NCI-H2171 treated with DMSO at 0.1 percent for 48 hours (cell line): ENCODE measurements at places on chromosomes 1 and 21.

DNA sequence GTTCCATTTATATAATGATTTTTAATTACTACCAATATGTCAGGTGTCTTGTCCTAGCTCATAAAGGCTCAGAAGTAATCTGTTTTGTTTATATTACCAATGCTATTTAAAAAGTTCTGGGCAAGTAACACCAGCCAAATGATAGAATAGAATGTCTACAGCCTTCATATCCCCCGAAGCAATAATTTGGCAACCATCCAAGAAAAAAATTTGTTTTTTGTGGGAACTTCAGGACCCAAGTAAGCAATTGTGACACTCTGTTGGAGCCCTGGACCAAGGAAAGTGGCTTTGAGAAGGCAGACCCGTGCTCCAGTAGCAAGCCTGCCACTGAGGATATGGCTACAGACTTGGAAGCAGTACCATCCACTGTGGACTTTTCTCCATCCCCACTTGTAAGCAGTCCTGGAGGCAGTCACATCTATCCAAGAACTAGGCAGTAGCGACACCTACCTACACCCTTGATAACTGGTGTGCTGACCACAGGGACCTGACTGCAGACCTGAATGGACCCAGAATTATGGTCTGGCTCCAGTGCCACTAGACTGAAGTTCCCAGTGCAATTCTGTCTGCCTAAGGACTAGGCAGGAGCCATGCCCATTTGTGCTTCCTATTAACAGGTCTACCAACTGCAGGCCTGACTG lies 870.7 kb upstream of the ADGRL2 start:
- DNase-seq: no peak

- DNase-seq: no peak
These were observed 1.2 kb upstream of the CAMTA1 start for GRCh38 chr1:6783936-6784559.

DNA sequence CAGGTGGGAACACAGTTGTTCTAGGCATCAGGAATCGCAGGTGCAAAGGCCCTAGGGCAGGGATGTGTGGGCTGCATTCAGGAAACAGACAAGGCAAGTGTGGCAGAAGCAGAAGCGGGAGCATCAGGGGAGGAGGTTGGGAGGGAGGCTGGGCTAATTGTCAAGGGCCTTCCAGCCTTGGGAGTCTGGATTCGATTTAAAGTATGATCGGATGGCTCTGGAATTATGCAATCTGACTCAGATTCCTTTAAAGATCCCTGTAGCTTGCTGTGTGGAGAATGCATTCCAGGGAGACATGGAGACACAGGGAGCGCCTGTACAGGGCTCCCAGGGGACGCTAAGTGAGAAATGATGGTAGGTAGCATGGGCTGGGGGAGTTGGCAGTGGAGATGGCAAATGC lies 86.5 kb downstream of the LACTBL1 start:
- no peak for DNase-seq

DNA sequence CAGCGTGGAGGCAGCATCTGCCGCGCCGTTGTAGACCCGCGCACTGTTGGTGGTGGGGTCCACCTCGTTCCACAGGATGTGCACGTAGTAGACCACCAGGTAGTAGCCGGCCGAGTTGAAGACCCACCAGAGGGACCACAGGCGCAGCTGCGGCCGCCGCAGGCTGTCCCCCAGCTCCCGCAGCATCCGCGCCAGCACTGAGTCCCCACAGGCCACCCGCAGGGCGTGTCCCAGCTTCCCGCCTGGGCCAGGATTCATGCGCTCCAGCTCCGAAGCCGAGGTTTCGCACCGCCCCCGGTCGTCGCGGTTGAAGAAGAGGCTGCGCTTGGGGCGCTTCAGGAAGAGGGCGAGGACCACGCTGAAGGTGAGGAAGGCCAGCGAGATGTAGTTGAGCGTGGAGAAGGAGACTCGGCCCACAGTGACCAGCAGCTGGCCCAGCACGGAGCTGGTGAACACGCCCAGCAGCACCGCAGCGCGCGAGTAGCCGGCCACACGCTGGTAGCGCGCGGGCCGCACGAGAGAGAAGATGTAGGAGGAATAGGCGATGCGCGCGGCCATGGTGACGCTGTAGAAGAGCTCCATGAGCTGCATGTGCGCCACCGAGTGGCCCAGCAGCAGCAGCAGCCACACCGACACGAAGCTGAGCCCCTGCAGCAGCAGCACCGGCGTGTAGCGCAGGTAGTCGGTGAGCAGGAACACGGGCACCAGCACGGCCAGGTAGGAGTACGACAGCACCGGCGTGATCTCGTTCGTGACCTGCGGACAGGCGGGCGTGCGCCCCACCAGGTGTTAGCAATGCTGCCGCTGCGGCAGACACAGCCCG lies 10.6 kb downstream of the SLC19A1 start:
- no peak for DNase-seq

DNA sequence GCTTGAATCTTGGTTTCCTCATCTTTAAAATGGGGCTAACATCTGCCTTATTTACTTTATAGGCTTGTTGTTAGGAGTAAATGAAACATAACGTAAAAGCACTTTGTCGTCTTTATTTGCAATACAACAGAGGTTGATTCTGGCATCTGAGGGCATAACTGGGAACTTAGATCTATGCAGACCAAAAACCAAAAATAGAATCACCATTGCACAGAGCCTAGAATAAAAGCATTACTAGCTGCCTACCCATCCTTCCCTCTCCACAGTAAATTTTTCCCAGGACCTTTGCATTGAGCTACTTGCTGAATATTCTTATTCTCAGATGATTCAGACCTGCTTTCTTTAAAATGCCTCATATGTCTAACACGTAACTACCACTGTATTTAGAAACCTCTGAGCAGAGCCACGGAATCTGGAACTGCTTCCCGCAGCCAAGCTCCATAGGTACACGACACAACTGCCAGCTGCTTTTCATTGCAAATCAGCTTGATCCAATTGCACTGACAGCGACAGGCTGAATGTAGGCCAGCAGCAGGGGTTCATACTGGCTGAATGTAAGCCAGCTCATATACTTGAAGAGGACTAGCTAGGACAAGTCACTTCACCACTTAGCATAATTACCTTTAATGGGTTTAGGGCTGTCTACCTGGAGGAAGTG lies 33.2 kb upstream of the SERBP1 start:
- DNase-seq: peak; percentile 60

GRCh38 chr1:64320470-64320869 lies 117.0 kb downstream of the UBE2U start:
- no peak for DNase-seq

GRCh38 chr1:36864182-36864822 lies 170.0 kb downstream of the GRIK3 start:
- no peak for DNase-seq

GRCh38 chr1:13826009-13826408 lies 126.0 kb downstream of the PRDM2 start:
- DNase-seq: no peak

GRCh38 chr21:36946949-36947356 lies 19.5 kb downstream of the HLCS start:
- DNase-seq: no peak

DNA sequence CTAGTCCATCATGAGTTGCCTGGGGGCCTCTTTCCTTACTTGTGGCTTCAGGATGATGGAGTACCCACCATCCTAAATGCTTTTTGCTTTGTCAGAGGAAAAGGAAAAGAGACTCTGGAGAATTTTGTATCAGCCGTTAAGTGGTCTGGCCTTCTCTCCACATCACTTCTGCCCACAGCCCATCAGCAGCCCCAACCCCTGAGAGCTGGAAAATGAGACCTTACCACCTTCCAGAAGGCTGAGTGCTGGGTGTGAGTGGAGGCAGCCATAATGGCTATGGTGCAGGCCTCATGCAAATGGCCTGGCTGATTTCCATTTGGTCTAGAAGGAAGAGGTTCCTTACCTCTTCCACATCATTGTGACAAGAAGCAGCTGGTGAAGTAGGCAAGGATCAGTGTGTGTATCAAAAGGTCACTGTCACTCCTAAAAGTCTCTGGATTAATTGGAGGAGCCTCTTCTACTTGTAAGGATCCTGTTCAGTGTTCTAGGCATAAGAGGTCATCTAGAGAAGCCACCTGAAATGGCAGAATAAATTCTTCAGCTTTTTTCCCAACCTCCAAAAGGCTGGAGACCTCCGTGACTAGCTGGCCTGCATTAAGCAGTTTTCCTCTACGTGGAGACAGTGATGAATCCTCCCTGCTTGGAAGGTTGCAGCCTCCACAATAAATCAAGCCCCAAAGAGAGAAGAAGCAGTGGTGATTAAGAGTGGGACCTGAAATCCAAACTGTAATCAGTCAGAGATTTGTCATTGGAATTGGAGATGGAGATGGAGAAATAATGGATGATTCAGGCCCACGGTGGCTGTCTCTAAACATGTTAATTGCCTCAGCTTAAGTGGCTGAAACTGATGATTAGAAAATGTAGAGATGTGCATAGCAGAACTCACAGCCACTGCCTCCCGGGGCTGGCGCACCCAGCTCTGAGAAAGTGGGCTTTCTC lies 111.5 kb downstream of the CNIH3 start:
- DNase-seq: no peak

- no peak for DNase-seq
These were observed 117.2 kb downstream of the DYRK1A start for GRCh38 chr21:37483776-37484175.

- no peak for DNase-seq
These were observed 72.0 kb upstream of the TARDBP start for GRCh38 chr1:10940451-10940804.

DNA sequence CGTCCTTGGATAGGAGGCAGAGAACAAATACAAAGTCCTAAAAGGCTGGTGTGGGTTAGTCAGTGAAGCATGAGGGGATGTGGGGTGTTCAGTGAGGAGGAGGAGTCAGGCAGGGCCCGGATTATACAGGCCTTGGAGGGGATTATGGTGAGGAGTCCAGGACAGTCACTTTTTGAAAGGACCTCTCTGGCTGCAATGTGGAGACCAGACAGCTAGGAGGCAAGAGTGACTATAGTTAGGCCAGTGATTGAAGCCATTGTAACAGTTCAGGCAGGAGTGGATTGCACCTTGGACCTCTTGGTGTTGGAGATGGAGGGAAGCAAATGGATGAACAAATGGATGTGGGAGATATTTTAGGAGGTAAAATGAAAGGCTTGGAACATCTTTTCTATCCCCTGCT lies 115.8 kb downstream of the C1orf94 start:
- no peak for DNase-seq

- DNase-seq: no peak
These were observed 40.5 kb downstream of the C1orf198 start for GRCh38 chr1:230827801-230828200.

GRCh38 chr21:33834801-33835500 lies 80.7 kb downstream of the ATP5PO start:
- DNase-seq: no peak

DNA sequence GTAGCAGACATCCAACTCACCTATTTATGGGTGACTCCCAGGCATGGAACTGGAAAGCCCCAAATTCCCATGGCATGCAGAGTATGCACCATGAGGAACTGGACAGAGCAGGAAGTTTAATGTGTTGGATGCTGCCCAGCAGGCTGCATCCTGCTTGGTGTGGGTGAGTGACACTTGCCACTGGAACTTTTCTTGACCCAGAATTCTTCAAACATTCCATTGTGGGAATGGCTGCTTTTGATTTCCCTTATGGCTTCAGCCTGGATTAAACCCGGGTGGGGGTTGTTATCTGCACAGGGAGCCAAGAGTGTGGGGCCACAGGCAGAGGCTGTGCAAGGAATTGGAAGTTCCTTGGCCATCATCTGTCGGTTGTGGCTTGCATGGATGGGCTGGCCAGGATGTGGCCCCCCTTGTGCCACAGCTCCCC lies 26.9 kb upstream of the BACE2 start:
- DNase-seq: no peak

- no peak for DNase-seq
These were observed 1.3 kb downstream of the RNF2 start for GRCh38 chr1:185046668-185047067.

DNA sequence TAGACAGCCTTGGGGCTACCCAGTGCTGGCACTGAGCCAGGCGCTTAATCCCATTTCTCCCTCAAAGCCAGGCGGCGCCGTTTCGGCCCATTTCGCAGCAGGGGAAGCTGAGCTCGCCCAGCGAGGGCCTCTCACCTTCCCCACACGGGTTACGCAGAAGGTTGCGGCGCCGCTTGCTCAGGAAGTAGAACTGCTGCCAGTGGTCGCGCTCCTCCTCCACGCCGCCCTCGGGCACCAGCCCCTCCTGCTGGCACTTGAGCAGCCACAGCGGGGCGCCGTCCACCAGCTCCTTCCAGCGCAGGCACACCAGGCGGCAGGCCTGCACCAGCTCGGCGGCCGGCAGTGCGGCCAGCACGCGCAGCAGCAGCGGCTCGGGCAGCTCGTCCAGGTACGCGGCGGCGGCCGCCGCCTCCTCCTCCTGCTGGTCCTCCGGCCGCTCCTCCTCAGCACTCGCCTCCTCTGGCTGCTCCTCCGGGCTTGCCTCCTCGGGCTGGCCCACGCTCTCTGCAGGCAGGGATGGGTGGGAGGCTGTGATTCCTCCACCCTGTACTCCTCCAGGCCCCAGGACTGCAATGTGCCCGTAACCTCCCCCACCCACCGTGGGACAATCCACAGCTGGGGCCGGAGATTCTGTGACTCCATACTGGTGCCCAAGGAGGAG lies 3.8 kb downstream of the FBXO2 start:
- DNase-seq: no peak

DNA sequence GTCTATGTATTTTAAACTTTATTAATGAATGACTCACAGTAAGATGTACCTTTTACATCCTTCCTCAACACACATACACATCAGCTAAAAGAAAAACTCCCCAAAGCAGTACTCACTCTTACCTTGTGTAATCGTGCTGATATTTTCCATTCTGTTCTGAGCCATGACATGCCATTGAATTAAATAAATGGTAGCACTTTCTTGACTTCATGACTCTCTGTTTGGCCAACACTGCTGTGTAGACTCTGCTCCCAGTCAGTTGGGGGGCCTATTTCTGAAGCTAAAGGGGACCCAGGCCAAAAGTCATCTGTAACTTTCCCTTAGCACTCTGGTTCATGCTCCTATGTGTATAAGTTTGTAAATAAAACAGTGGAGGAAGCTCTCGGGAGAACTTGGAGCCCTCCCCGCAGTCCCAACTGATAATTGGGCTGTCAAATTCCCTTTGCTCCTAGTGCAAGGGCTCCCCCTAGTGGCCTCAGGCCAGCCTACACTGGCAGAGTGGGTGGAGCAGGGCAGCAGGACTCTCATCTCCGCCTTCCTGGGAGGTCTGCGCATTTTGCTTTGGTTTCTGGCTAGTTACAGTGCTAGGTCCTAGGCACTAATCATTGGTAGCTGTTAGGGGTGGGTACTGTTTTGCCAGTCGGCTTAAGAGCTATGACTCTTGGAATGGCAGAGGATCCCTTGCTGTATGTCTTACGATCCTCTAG lies 1.7 kb upstream of the FYB2 start:
- DNase-seq: peak; percentile 63

DNA sequence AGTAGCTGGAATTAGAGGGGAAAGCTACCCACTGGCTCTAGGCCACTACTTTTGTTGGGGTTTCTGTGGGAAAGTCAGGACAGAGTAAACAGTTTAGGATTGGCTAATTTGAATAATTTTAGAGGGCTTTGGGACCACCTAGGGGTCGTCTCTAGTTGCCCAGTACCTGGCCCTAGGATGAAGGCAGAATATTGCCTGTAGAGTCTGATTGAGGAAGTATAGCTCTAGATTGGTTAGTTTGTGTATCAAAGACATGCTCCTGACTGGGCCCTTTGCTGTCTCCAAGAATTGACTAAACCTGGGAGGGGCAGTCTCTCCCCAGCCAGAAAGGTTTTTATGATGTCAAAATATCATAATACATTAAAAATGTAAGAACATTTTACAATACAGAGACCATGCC lies 142.0 kb downstream of the POU2F1 start:
- DNase-seq: no peak
